ENCODE measurements at places on chromosomes 13 and 19.

- no peak for DNase-seq
Measured at GRCh38 chr13:111114362-111115060, 599 bp upstream of the ARHGEF7 start.

GRCh38 chr13:89684896-89685295 lies 1662.6 kb upstream of the MIR17HG start:
- no peak for DNase-seq

GRCh38 chr13:51697855-51698254 lies 106.1 kb downstream of the DHRS12 start:
- no peak for DNase-seq

DNA sequence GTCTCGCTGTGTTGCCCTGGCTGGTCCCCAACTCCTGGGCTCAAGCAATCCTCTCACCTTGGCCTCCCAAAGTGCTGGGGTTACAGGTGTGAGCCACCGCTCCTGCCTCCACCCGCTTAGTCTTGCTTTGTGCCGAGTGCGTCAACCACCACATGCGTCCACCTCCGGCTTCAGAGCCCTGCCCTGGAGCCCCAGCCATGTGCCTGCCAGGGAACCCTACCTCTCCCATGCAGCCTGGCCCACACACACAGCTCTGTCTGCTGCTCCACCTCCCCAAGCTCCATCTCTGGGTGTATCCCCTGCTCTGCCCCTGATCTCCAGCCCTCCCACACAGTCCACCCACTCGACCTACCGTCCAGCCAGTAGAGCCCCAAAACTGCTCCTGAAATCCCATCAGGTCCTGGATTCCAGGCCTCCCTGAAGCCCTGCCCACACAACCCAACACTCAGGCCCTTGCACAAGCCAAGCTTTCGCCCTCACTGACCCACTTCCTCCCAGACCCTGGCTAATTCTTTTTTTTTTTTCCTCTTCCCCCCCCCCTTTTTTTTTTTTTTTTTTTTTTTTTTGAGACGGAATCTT lies 9.6 kb downstream of the CYP2F1 start:
- DNase-seq, result no peak

- DNase-seq, result no peak
Measured at GRCh38 chr13:31442571-31442970, 242.8 kb downstream of the B3GLCT start.

GRCh38 chr13:101447852-101448251 lies 4.6 kb upstream of the ITGBL1 start:
- DNase-seq, result no peak

GRCh38 chr19:2888731-2889224 lies 11.9 kb upstream of the ZNF57 start:
- DNase-seq, result no peak

GRCh38 chr13:106522898-106523525 lies 12.4 kb downstream of the EFNB2 start:
- DNase-seq, result no peak

DNA sequence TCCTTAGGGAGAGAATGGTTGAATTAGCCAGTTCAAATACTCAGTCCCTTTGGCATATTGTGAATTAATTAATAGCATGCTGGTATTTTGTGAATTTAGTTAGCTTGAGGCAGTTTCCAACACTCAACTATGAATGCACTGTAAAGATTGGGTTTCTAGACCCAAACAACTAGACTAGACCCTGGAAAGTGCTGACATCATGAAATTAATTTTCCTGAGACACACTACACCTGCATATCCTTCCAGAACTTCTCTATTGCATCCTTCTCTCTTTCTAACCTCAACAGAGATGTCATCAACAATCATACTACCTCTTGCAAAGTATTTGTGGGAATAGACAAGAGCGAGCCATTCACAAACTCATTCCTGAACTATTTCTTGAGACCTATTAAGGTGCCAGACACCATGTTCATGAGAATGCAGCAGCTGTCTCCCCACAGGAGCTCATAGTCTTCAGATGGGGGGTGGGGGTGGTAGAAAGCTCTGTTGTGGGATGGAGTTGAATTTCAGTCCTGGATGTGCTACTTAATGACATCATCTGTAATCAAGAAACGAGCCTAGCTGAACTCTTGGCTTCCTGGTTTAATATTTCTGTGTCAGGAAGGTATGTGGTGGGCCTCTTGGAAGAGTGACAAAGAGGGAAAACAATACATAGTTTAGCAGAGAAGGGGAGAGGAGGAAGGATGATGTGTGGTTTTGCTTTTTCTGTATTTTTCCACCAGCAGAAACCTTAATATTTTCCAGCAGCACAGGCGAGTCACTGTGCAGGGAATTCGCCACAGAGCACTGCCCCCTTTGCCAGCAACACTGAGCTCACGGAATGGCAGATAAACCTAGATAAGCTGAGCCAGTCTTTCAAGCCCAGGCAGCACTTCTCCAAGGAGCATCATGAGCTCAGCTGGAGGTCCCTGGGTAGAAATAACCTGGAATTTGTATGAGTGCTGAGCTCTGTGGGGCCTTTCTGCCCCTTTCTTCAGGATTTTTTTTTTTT lies 53.1 kb upstream of the CYSLTR2 start:
- no peak for DNase-seq

GRCh38 chr13:102141625-102142472 lies 260.0 kb downstream of the FGF14 start:
- DNase-seq, result peak; percentile 17

DNA sequence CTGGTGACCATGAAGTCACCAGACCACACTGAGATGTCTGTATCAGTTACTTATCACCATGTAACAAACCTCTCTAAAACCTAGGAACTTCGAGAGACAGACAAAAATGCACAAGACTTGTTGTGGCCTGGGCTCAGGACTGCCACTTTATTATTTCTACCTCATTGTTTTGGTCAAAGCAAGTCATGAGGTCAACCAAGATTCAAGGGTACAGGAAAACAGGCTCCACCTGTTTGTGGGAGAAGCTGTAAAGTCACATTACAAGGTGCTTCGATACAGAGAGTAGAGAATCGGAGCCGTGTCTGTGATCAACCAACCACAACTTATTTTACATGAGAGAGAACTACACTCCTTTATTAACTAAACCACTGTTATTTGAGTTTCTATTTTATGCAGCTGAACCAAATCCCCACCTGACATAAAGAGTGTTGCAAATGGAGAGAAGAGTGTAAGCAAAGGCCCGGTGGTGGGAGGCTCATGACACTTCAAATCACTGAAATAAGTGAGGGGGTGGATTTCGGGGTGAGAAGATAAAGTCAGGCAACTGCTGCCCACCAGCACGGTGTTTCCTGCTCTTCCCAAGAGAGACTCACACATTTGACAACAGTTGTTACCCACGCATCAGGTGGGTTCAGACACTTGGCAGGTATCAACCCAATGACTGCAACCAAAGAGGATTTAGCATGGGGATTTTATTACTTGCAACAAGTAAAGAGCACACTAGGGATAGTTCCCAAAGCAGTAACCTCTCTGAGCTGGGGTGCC lies 39.0 kb upstream of the IGSF23 start:
- no peak for DNase-seq

DNA sequence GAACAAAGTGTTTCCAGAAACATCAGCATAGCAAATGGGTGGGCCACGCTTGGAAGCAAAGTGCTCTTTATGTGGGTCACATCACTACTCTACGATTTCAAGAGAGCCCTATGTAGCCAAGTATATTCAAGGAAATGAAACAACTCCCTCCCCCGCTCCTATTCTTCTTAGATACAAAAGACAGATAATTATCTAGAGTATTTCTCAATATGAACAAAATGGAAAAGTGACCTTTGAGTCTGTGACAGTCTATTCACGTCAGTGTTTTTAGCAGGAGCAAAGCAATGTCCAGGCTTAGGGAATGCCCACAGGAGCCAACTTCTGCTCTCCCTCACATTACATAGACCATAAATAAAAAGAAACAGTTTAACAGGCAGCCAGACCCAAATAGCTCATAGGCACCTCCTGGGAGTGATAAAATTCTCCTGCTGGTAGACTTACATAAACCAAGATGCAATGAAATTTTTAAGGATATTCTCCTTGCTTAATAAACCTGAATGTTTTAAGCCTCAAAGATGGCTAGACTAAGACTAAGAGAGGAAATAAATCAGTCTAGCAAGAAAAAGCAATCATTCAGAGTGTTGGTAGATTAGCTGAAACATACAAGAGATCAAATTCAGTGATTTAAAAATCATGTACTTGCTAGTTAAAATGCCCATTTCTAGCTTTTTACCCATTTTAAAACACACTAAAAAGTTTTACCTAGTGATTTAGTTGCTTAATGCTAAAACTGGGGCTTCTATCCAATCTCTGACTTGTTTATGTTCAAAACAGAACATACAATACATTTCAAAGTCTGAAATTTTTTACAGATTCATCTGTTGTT lies 182.8 kb downstream of the RGCC start:
- no peak for DNase-seq

DNA sequence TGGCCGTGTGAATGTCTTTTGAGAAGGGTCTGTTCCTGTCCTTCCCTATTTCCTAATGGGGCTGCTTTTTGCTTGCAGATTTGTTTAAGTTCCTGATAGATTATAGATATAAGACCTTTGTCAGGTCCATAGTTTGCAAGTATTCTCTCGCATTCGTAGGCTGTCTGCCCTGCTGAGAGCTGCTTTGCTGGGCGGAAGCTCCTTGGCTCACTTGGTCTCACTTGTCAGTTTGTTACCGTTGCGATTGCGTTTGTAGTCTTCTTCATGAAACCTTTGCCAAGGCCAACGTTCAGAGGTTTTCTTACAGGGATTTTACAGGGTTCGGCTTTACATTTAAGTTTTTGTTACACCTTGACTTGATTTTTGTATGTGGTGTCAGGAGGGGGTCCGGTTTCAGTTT lies 44.0 kb upstream of the TFDP1 start:
- no peak for DNase-seq

DNA sequence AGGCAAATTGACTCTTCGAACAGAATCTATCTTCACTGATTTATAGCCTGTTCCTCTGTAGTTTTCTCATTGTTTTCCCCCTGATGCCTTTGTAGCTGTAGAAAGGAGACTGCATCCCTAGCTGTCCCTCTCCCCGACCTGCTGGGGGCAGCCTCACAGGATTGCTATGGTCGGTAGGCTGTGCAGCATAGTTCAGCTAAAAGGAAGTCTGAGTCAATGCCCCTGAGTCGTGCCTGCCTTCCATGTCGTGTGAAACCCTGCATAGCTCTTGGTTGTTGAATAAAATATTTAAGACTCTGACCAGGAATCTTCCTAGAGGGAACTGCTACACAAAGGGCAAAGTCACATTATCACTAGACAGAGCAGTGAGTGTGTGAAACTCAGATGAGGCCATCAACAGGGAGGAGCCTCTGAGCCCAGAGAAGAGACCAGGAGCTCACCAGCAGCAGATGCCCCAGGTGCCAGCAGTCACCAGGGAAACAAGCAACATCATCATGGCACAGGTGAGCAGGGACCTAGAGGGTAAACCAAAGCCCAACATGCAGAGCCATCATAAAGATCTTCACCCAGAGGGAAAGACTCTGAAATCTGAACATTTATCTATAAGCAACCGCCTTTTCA lies 108.4 kb upstream of the NBEA start:
- no peak for DNase-seq

DNA sequence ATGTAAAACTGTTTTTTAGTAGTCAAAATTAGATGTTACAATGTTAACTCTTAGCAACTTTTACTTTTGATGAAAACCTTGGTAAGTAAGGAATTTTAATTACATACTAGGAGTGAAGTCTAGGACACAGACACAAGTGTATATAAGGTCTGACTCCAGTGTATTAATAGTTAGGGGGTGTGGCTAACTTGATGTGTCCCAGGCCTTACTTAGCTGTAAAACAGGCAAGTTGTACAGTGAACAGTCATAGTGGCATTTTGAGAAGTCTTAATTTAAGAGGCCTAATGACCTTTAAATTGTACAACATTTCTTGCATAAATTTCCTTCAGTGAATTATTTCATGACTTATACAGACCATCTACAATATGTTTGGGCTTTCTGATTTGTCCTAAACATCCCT lies 6.8 kb downstream of the ZNF431 start:
- no peak for DNase-seq

DNA sequence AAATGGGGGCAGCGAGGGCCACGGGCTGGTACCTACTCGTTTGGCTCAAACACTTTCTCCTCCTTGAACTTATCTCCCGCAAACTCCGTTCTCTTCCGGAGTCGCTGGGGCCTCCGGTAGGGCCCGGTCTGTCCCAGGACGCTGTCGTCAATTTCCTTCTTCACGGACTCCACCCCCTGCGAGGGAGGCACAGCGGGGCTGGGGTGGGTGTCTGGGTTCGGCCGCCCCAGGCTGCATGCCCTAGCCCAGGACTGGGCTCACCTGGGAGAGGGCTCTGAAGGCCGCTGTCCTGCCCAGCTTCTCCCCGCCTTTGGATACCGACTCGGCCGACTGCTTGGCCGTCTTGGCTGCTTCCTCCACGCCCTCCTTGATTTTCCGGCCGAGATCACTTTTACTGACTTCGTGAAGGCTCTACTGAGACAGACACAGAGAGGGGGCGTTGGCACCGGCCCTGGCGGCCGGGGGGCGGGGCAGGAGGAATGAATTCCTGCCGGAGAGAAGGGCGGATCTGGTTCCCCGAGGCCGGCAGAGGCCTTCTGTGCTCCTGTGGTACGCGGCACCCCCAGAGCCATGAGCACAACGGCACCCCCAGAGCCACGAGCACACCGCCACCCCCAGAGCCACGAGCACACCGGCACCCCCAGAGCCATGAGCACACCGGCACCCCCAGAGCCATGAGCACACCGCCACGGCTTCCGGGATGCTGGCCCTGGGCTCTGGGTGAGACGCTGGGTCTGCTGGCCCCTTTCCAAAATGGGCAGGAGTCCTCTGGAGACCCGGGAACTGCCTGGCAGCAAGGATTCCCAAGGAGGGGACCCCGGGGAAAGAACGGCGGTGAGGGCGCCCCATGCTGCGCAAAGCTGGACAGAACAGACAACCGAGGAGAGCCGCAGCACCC lies 8.1 kb upstream of the CTXN1 start:
- DNase-seq, result no peak

DNA sequence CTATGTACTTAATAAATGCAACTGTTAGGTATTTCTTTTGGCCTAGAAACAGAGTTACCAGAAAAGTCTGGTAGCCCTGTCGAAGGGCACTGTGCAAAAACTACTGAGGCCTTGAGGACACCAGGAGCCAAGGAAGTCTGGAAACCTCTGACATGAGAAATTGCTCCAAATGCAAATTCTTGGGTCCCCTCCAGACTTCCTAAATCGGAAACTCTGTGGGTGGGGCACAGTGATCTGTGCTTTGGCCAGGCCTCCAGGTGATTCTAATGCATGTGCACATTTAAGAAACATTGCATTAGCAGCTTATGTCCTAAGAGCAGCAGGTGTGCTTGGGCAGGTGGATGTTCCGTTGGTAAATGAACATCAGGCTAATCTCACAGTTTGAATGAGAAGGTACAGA lies 50.0 kb downstream of the STARD13 start:
- no peak for DNase-seq

DNA sequence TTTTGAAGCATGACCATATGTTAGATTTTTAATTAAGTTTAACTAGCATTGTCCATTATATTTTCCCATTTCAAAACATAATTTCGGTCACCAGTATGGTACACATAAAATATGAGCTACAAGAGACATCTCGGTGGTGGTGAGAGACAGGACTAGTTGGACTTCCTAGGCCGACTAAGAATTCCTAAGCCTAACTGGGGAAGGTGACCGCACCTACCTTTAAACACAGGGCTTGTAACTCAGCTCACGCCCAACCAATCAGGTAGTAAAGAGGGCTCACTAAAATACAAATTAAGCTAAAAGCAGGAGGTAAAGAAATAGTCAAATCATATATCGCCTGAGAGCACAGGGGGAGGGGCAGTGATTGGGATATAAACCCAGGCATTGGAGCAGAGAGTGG lies 22.9 kb downstream of the DNAJC15 start:
- no peak for DNase-seq
